Regular cardiac myocyte (primary cell): ENCODE measurements at places on chromosomes 5 and 9. TPM values are rescaled to one million over a fixed set of nuclear protein-coding genes. Genes with fewer than 3 reads are reported as not detected.

Gene IRGM
- not detected in 2 replicates for total RNA-seq

Gene MCTP1
- total RNA-seq: 0.77 and 3.7 TPM in 2 replicates

Gene OGN
- total RNA-seq: 0.28 TPM in 1 of 2 replicates, not detected in the other

Gene NR5A1
- under 0.01 TPM in 1 of 2 replicates, not detected in the other for total RNA-seq

Gene BDP1
- total RNA-seq: 19.6 and 20.0 TPM in 2 replicates

Gene ANKRD31
- 0.19 and 0.28 TPM in 2 replicates for total RNA-seq

Gene PHF24
- 0.28 TPM in 1 of 2 replicates, not detected in the other for total RNA-seq

Gene PCDHB11
- 0.19 and 0.85 TPM in 2 replicates for total RNA-seq

Gene CDO1
- total RNA-seq: 1.5 and 3.4 TPM in 2 replicates

Gene SPINK4
- not detected in 2 replicates for total RNA-seq

Gene FAM151B
- total RNA-seq: 3.8 and 7.0 TPM in 2 replicates

Gene ORM2
- not detected in 2 replicates for total RNA-seq

Gene PRRX2
- total RNA-seq: 3.9 and 4.6 TPM in 2 replicates

Gene LCN9
- not detected in 2 replicates for total RNA-seq

Gene IFNB1
- total RNA-seq: not detected in 2 replicates

Gene TAF1L
- total RNA-seq: not detected in 2 replicates

Gene IFNA21
- not detected in 2 replicates for total RNA-seq

Gene GOLM1
- total RNA-seq: 67.4 and 73.2 TPM in 2 replicates

Gene FAM169A
- 0.19 and 0.28 TPM in 2 replicates for total RNA-seq

Gene FYB1
- total RNA-seq: under 0.01 and 0.77 TPM in 2 replicates

Gene ZCCHC10
- total RNA-seq: 7.3 and 16.3 TPM in 2 replicates

Gene NEUROG1
- not detected in 2 replicates for total RNA-seq

Gene TERT
- not detected in 2 replicates for total RNA-seq

Gene PCDHA12
- total RNA-seq: 0.28 TPM in 1 of 2 replicates, not detected in the other

Gene FOXD4L6
- not detected in 2 replicates for total RNA-seq

Gene EMB
- total RNA-seq: 13.5 and 15.9 TPM in 2 replicates

Gene PLAA
- total RNA-seq: 39.5 and 71.9 TPM in 2 replicates

Gene SPATA31D4
- total RNA-seq: not detected in 2 replicates

Gene HMHB1
- not detected in 2 replicates for total RNA-seq

Gene TRAF1
- total RNA-seq: 0.96 and 2.3 TPM in 2 replicates

Gene RFK
- 27.9 and 31.4 TPM in 2 replicates for total RNA-seq

Gene BTNL3
- not detected in 2 replicates for total RNA-seq

Gene OCLN
- total RNA-seq: 1.3 and 2.3 TPM in 2 replicates

Gene CCDC180
- total RNA-seq: 0.38 and 2.8 TPM in 2 replicates

Gene RXRA
- total RNA-seq: 12.7 and 14.8 TPM in 2 replicates

Gene SMIM23
- not detected in 2 replicates for total RNA-seq

Gene MEGF10
- under 0.01 and 0.56 TPM in 2 replicates for total RNA-seq

Gene TEK
- total RNA-seq: 18.6 and 31.1 TPM in 2 replicates

Gene BAAT
- under 0.01 and 0.19 TPM in 2 replicates for total RNA-seq
